PC-9 (cell line): ENCODE measurements at places on chromosomes 2 and 18.
A peak's percentile ranks its signal among the peaks of the same experiment; 100 is the strongest.

DNA sequence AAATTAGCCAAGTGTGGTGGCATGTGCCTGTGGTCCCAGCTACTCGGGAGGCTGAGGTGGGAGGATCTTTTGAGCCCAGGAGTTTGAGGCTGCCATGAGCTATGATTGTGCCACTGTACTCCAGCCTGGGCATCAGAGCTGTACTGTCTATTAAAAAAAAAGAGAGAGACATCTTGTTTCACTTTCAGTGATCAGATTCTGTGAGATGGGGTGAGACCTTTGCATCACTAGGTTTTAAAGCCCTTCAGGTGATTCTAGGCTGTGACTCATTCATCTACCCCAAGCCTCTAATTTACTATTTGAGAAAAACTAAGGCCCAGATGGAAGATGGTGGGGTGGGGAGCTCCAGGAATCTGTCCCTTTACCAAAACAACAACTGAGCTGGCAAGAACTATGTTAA, 7.1 kb downstream of the C2orf92 start:
- DNase-seq = no peak

DNA sequence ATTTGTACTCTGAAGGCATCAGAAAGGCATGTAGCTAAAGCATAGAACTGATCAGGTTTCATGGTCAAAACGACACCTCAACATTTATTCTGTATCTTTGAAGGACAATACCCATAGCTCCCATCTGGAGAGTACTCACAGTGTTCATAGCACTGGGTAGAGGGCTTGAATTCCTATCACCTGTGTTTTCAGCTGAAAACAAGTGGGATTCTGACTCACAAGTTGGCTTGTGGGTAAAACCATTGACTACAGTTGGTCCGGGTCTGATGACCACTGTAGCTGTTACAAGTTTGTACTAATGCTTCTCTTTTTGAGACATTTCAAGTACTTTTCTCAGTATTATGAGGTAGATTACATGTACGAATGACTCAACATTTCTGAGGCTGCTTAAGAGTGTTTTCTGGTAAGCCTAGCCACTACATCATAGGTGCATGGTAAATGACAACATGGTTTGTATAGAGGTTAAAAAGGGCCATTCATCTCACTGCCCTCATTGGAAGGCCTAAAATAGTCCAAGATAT, 68.6 kb upstream of the PELI1 start:
- DNase-seq = no peak

DNA sequence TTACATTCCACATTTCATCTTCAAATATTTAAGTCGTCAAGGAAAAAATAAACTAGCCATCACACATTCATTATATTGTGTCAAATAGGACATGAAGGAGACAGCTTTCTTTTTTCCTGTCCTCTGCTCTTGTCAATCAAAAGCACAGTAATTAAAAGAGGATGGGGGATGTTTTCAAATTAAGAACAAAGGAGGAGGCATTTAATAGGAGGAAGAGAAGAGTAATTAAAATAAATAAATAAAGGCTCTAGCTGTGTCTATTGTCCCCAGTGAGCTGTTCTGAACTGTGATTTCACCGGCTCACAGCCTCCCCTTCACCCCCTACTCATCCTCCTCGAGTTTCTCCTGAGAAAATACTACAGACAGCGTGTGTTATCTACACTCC, 1377.1 kb upstream of the PIK3C3 start:
- no peak for DNase-seq

GRCh38 chr18:54880395-54881105, 52.3 kb downstream of the RAB27B start:
- DNase-seq = peak; percentile 7

DNA sequence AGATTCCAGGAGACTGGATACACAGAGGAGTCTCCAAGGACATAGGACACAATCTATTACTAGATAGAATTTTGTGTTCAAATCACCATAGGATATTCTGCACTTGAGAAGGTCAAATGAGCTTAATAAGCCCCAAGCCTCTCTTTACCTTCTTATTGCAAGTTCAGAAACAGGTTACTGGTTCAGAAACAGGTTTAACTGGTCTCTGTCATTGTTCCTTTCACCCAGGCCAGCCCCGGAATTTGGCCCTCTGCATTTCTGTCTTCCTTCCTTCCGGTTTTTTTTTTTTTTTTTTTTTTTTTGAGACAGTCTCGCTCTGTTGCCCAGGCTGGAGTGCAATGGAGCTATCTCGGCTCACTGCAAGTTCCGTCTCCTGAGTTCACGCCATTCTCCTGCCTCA, 700.2 kb downstream of the EPHA4 start:
- DNase-seq = peak; percentile 23

- DNase-seq = no peak
These were observed 262.9 kb upstream of the RBMS1 start for GRCh38 chr2:160756481-160756880.

DNA sequence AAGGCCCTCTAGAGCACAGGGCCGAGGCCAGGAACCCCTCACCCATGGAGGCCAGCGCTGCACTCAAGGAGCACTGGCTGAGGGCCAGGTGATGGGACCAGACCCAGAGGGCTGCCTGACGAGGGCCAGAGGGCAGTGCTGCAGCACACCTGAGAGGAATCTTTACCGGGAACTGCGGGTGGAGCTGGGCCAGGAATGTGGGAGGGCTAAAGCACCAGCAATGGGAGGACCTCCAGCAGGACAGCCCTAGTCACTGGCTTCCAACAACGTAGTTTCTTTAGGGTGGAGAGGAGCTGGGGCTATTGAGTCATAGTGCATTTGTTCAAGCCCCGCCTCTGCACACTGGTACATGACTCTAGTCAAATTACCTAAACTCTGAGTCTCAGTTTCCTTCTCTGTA, 143.4 kb downstream of the TMEM17 start:
- peak; percentile 77 for DNase-seq

DNA sequence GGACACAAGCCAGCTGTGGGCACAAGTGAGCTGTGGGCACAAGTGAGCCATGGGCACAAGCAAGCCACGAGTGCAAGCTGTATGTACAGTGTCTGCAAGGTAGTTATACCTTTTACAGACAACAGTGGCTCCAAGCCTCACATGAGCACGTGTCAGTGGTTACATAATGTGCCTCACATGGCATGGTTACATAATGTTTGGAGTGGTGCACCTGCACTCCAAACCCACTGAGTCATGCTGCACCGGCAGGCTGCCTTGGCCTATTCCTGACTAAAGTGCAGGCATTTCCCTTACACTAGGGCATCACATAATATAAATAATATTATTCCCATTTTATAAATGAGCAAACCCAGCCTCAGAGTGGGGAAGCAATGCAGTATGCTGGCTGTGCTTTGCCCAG, 62.6 kb downstream of the MARCO start:
- no peak for DNase-seq

DNA sequence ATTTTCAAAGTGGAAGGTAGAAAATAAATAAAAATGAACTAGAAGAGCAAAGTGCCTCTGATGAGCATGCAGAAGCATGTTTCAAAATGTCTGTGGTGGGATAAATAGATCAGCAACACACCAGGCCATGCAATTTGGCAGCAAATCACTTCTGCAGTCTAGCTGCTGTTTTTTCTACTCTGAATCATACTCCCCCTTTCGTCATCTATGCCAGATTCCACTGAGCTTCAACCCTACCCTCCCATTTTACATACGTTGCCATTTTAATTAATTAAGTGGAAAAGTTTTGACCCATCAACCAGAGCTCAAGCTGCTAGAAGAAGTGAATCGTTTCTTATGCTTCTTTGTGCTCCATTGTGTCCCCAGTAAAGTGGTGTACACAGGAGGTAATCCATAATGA, 79.3 kb downstream of the NRXN1 start:
- no peak for DNase-seq

- peak; percentile 91 for DNase-seq
These were observed 414.2 kb upstream of the CHAC2 start for GRCh38 chr2:53353135-53354114.

DNA sequence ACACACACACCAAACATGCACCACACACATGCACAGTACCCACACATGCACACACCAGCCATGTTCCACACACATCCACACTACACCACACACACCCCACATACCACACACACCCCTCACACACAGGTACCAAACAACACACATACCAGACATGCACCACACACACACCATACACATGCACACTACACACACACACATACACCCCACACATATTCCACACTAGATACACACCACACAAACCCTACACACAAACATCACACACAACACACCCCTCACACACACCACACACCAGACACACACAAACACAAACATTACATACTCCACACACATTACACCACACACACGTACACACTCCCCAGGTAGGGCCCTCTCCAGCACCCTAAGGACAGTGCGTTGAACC, 51.2 kb downstream of the TRABD2A start:
- DNase-seq = no peak

GRCh38 chr2:220491670-220492069, 864.2 kb downstream of the SLC4A3 start:
- no peak for DNase-seq

- no peak for DNase-seq
These were observed 21.6 kb downstream of the MAPK4 start for GRCh38 chr18:50581517-50581916.

GRCh38 chr18:22613788-22614187, 196.1 kb upstream of the CTAGE1 start:
- no peak for DNase-seq

DNA sequence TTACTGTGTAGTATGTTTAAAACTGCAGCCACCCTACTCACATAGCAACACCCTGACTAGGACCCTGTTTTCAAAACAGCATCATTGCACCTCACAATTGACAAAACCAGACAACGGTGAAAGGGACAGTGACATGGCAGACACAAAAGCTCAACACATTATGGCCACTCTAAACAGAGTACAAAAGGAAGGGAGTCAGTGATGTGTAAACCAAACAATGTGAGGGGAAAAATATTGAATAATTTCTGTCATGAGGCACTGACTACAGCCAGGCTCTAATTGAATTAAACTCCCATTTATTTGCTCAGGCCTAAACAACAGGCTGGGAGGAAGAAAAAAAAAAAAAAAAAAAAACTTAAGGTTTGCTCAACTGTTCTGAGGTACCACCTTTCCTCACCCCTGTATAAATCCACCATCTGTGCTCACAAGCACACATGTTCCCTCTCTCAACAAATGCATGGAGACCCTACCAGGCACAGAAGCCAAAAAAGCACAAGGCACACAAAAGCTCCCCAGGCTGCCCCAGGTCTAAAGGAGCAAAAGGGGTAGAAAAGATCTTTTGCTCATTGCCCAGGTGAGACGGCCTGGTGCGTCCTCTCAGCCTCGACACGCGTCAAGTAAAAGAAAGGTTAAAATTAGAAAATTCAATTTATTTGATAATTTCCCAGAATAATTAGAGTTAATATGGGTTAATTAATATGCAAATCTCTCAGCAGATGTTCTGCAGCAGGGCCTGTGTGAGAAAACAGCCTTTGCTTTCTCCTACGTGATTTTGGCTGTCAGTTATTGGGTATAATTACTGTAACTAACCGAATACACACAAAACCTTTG, 80.9 kb downstream of the ZEB2 start:
- no peak for DNase-seq

GRCh38 chr2:70115646-70116442, 28.6 kb downstream of the PCBP1 start:
- DNase-seq = no peak

DNA sequence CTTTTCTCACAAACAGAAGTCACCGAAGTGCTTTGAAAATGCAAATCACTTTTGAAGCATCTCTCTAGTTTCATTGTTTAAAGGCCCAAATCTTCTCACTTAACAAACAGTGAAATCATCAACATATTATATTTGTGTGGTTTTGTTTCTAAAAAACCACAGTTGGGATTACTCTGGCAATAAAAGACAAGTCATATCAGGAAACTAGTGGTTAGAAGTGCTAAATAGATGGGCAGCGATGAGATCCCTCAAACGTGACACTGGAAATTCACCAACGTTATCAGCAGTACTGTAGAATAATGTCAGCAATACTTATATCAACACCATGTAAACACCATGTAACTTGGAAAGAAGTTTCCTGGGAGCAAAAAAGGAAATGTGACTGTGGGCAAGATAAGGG, 893.5 kb downstream of the SUCLG1 start:
- DNase-seq = no peak

- peak; percentile 62 for DNase-seq
These were observed 80.0 kb downstream of the EXOC6B start for GRCh38 chr2:72745679-72746368.

DNA sequence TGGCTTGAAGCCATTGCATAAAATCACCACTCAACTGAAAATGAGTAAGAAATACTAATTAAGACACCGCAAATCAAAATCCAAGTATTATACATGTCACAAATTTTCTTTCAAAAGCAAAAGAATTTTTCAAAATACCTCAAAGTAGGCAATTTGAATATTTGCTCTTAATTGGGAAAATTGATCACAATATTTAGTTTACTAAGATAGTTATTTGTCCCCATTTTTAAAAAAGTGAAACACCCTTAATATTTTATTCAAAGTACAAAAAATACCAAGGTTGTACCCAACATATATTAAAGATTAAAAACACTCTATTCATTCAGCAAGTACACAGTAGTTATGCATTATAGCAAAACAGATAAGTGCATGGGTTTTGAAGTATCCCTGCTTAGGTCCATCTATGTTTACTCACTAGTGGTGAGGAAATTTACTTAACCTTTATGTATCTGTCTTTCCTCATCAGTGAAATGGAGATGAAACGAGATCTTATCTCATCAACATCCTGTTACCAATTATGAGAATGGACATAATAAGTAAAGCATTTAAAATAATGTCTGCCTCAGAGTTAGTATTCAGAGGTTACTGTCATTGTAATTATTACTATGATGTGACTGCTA, 35.1 kb downstream of the VPS54 start:
- DNase-seq = no peak

DNA sequence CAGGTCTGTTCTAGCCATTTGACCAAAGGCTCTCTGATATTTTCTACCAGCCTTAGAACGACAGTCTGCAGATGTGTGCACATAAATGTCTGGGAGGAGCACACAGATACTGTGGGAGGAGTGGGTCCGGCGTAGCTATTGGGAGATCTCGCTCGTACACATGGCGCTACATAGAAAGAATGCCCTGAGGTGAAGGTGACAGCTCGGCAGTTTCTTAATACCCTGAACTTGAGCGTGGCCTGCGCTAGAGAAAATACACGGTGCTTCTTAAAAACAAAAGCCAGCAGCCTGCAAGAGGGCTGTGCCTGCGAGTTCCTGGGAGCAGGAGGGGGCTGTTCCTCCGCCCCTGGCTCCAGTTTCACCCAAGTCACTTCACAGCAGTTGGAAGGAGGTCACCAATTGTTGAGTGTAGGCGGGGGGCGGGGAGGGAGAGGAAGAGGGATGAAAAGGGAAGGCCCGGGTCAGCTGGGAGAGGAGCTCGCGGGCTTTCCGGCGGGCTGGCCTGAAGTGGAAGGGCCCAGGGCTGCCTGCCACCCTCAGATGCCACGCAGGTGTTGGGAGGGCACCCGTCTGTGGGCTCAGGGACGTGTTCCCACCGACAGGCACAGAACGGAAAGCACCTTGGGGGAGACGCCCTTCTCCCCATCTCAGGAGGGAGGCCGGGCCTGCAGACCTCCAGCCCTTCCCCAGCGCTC, 124.7 kb upstream of the ZNF516 start:
- DNase-seq = no peak

- no peak for DNase-seq
These were observed 34.9 kb downstream of the GPD2 start for GRCh38 chr2:156470975-156471583.
